ENCODE measurements at places on chromosomes 11 and 22.

DNA sequence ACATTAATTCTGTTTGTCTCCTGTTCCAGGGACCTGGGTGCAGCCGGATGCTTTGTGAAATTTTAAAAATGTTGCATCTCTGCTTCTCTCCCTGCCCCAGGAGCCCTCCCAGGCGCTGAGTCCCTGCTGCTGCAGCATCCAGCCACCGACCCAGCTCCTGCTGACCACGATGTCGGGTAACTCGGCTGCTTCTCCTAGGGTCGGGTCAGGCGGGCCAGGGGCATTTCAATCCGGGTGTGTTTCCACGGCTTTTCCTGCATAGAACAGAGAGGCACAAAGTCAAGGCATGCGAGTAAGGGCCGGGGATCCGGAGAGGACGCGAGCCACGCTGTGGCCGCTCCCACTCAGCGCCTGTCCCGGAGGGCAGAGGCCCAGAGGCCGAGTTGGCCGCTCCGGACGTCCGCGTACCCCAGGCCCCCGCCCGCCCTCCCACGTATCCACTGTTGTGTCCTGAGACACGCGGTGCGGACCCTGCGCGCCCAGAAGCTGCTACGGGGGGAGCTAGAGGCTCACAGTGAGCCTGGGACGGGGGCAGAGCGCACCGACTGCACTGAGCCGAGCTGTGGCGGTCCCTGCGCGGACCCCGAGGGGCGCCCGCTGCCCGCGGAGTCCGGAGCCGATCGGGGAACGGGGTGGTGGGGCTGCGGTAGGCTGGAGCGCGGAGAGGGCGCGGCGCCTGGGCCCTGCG, at the start of gene POU2AF3:
TSS of gene POU2AF3 (plus strand) at position 134 of the 688 bp plus-strand sequence. CDS start at position 170, 36 bp downstream.
- DNase-seq, result no peak

DNA sequence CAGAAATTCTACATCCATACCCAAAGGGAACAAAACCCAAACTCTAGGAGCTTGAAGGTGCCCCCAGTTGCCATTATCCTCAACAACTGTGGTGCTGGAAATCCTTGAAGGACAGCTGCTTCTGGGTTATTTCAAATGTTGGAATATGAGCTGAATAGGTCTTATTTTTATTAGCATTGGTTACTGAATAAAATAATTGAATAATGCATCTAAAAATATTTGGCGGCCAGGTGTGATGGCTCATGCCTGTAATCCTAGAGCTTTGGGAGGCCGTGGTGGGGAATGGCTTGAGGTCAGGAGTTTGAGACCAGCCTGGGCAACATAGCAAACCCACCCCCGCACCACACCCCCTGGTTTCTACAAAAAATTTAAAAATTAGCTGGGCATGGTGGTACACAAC, 10.9 kb downstream of the PAMR1 start:
- DNase-seq, result no peak

- DNase-seq, result no peak
Observed at GRCh38 chr11:14384338-14384737, 25.4 kb upstream of the RRAS2 start.

GRCh38 chr11:38446336-38446735, 1848.3 kb upstream of the RAG2 start:
- no peak for DNase-seq

GRCh38 chr11:78010755-78011154, 12.3 kb downstream of the KCTD14 start:
- no peak for DNase-seq

GRCh38 chr11:64566042-64566914, 24.7 kb upstream of the SLC22A12 start:
- no peak for DNase-seq

- DNase-seq, result no peak
Observed at GRCh38 chr22:28768701-28769393, 3.6 kb upstream of the CCDC117 start.

GRCh38 chr11:14645015-14645912, 1.7 kb downstream of the PDE3B start:
- no peak for DNase-seq

- DNase-seq, result no peak
Observed at GRCh38 chr22:23397613-23398567, 182.2 kb downstream of the IGLL1 start.

GRCh38 chr22:37254867-37255233, 10.8 kb upstream of the RAC2 start:
- no peak for DNase-seq

DNA sequence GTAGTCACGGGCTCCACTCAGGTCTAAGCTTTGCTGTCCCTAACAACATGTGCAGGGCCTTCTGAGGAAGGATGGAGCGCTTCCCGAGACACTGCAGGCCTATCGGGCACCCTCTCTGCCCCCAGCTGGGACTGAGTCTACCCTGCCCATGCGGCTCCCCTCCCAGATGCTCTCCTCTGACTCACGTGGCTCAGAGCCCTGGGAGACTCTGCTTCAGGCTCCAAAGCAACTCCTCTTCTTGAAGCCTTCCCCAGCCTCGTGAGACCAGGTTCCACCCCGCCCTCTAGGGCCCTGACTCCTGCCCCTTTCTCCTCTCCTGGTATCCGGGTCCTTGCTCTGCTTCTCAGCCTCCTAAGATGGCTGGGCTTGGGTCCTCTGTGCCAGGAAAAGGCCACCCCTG, 28.4 kb upstream of the ARFGAP3 start:
- no peak for DNase-seq

- DNase-seq, result no peak
Observed at GRCh38 chr11:96137373-96137772, 205.6 kb downstream of the MAML2 start.

- no peak for DNase-seq
Observed at GRCh38 chr22:36252754-36253522, at the start of gene APOL1. APOL1 (plus strand) TSS chr22:36253133; CDS start chr22:36254956, 1,823 bp downstream.

- DNase-seq, result no peak
Observed at GRCh38 chr11:71235719-71236118, 16.7 kb downstream of the SHANK2 start.

DNA sequence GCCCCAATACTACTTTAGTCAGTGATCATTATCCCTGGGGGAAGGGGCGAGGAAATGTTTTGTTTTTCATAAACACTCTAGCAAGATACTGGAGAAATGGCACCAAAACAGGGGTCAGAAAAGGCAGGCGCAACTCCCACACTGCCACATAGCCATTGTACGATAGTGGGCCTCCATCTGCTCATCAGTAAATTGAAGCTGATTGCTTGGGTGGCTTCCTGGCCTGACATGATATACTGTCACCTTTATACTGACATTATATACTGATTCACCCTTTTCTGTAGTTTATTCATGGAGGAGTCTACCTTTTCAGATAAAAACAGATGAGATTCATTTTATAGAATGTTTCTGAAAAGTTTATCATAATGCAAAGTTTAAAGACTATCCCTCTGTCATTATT, 51.6 kb upstream of the CCDC34 start:
- no peak for DNase-seq

DNA sequence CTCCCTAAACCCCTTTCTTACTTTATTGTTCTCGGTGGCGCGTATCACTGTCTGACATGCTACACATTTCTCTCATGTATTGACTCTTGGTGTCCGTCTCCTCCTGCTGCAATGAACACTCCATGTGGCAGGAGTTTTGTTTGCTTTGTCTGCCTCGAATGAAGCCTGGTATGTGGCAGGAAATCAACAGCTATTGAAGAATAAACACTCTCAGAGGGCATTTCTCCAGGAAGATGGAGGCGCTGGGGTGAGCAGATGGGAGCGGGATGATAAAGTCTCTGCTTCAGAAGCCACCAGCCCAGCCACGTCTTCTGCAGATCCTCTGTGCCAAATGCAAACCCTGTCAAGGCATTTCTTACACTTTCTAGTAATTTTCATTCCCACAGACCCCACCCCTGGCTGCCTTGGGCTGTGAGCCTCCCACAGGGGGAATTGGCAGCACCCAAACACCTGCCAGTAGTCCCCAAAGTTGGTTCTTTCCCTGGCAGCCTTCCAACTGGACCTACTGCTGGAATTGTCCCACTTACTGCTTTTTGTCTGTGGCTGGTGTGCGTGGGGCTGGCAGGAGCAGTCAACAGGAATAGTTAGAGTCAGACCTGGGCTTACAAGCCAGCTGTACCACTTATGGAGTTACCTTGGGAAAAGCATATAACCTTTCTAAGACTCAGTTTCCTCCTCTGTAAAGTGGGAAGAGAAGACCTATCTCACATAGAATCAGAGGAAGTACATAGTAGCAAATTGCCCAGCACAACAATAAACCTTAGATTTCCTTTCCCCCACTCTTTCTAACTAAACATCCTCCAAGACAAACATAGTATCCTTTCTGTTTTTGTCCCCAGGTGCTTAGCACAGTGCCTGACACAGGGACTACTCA, 13.3 kb upstream of the IL10RA start:
- DNase-seq, result no peak

DNA sequence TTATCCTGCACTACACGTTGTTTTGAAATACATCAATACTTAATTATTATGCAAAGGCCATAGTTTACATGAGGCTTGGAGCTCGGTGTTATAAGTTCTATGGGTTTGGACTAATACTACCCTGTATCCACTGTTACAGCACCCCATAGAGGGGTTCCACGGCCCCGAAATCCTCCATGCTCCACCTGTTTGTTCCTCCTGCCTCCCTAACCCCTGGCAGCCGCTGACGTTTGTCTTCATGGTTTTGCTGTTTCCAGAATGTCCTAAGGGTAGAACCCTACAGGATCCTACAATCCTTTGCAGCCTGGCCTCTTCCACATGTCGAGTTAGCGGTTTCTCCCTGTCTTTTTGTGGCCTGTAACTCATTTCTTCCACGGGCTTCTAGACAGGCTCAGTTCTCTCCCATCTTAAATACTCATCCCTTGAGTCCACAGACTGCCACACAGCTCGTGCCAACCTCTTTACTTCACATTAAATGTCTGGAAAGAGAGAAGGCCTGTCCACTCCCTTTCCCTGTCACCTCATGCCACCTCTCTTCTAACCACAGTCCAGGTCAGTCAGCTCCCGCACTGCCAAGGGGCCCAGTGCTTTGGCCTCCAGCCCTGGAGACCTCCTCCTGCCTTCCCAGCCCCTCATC, 42.4 kb upstream of the TH start:
- DNase-seq, result no peak

GRCh38 chr11:122879785-122880184, 2.8 kb upstream of the JHY start:
- DNase-seq, result no peak

DNA sequence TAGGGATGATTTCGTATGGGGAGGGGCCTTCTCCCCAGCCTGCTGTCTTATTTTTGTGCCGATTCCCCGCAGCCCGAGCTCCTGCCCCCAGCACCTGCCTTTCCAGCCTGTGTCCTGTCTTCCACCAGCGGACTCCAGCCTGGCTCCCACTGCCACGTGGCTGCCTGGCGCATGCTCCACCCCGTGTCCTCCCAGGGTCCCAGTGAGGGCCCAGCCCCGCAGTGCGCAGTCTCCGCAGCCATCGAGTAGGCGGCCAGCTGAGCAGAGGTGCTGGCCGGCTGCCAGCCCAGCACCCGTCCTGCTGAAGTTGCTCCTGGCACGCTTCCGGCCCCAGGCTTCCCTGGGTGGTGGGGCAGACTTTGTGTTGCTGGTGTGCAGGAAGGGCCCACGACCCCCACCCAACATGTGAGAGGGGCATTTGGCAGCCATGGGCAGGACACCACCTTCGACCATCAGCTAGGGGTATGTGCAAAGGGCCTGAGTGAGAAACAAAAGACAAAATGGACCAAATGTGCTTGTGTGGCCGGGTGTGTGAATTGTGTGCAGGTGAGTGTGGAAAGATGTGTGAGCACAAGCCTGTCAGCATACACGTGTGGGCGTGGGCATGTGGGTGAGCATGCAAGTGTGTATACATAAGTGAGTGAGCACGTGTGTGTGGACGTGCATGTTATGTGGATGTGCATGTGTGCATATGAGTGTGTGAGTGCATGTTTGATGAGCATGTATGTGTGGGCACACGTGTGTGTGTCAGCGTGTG, 55.9 kb downstream of the RTN4R start:
- no peak for DNase-seq

- no peak for DNase-seq
Observed at GRCh38 chr11:12556155-12556554, 118.1 kb upstream of the TEAD1 start.

- DNase-seq, result no peak
Observed at GRCh38 chr22:50525858-50526107, 385 bp upstream of the SCO2 start.

DNA sequence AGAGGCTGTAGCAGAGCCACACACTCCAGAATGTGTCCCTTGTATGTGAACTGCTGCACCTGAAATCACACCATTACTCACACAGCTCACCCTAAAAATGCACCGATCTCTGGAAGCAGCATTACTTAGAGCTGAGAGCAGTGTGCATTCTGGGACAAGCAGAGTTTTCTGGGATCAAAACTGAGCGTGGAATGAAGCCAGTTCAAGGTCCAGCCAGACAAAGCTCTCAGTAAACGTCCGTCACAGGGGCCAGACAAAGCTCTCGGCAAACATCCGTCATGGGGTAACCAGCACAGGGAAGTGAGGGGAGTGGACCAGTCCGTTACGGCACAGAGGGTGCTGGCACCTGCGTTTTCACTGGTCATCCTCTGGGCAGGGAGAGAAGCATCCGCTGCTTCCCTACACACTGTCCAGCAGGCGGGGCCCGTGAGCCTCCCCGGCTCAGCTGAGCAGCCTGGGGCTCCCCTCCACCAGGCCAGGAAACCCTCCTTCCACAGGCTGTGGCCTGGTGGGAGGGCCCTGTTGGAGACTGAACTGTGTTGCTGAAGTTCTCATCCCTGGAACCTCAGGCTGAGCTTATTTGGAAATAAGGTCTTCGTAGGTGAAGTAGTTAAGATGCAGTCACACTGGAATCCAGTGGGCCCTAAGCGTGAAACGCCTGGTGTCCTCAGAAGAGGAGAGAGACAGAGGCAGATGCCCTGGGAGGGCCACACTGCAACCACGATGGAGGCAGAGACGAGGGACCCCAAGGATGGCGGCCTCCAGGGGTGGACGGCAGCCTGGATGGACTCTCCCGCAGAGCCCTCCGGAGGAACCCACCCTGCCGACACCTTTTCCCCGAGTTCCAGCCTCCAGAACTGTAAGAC, 883.9 kb downstream of the BRD1 start:
- DNase-seq, result no peak

DNA sequence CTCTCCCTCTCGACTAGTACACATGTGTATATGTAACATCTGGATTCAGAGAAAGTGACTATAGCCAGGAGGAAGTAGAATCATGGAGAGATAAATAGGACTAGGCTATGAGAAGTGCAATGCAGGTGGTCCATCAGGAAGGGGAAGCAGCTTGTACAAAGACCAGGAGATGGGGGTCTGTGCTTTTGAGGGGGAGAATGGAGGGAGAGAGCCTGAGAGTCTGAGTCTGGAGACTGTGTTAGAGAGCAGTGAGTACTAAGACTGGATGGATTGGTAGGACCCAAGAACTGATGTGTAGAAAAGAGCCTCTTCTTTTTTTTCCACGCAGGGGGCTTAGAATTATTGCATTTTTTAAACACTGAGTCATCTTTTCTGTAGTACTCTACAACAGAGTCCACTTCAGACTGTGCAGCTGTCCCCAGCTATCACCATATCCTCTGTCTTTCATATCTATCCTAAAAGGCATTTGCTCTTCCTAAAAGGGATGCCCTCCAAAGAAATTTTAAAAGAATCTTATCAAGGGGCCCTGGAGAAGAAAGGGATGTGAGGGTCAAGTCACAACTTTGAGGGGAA, 80.4 kb downstream of the BDNF start:
- no peak for DNase-seq

All from HS-27A (cell line).